ENCODE measurements at places on chromosomes 11 and 22.

DNA sequence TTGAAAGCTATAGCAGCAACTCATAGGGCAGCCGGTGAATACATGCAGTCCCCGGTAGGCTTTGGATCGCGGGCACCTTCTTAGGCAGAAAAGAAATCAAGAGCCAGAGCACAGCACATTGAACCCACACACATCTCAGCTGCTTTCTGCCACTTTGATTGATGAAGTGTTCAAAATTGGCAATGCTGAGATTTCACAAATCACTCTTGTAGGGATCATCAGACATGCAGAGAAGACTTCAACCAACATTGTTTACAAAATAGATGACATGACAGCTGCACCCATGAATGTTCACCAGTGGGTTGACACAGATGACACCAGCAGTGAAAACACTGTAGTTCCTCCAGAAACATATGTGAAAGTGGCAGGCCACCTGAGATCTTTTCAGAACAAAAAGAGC lies 350.2 kb upstream of the ARHGAP42 start:
- no peak for DNase-seq

DNA sequence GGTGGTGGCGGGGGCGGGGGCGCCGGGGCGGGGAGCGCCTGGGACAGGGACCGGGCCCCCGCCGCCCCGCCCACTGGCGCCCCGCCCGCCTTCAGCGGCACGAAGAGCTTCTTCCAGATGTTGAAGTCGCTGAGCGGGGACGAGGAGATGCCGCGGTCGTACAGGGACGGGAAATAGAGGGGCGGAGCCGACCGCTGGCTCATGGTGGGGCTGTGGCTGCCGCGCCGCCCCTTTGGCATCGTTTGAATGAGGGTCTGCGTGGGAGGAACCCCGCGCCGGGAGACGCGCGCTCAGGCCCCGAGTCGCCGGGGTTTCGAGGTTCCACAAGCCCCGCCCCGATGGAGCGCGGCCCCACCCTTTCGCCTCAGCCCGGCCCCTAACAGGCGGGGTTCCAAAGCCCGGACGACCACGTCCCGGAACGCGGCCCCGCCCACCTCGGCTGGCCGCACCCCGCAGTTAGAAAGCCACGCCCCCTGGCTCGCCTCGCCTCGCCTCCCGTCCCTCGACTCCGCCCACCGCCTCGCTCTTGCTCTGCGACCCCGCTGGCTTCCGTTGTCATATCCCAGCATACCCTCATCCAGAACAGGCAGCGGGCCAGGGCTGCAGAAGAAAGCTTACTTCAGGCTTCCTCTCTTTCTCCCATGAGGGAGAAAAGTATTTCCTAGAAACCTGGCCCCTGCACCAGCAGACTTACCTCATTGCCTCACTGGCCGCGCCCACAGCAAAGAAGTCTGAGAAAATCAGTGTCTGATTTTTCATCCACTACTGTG lies at the start of gene C11orf91:
Gene C11orf91 (minus strand): TSS at position 325 of the 770 bp plus-strand sequence. CDS start 86 bp downstream, at position 239.
- peak; percentile 85 for DNase-seq

- DNase-seq = no peak
These were observed 28.2 kb upstream of the MGAT3 start for GRCh38 chr22:39428597-39429071.

DNA sequence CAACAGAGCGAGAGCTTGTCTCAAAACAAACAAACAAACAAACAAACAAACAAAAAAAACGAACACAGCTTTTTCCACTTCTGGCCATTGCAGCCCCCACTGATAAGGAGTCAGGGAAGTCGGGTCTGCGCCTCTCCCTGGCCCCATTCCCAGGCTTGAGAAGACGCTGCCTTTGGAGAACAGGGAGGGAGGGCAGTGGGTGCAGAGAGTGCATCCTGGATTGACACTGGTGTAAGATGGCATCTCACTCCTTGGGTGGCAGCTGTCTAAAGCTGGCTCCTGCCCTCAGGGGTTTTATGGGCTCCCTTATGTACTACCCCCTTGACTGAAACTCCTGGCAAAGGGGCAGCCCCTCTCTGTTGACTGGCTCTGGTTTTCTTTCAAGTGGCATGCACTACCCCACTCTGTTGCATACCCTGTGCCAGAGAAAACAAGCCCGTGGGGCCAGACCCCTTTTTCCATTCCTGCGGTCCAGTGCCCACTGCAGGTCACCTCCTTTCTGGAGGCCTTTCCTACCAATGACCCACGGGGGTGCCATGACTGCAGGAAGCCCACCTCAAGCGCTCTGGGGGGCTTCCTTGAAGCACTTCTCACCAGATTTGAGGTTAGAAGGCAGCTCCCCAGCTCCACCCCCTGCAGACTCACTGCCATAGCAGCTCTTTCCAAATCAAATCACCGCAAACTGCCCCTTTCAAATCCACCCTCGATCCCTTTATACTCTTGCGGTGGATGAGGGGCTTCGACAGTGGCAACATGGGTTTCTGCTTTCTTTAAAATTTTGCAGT lies 12.7 kb downstream of the DRAP1 start:
- no peak for DNase-seq

GRCh38 chr11:73913472-73913871 lies 36.7 kb downstream of the PAAF1 start:
- no peak for DNase-seq

- DNase-seq = no peak
These were observed 38.9 kb upstream of the TH start for GRCh38 chr11:2210366-2211112.

DNA sequence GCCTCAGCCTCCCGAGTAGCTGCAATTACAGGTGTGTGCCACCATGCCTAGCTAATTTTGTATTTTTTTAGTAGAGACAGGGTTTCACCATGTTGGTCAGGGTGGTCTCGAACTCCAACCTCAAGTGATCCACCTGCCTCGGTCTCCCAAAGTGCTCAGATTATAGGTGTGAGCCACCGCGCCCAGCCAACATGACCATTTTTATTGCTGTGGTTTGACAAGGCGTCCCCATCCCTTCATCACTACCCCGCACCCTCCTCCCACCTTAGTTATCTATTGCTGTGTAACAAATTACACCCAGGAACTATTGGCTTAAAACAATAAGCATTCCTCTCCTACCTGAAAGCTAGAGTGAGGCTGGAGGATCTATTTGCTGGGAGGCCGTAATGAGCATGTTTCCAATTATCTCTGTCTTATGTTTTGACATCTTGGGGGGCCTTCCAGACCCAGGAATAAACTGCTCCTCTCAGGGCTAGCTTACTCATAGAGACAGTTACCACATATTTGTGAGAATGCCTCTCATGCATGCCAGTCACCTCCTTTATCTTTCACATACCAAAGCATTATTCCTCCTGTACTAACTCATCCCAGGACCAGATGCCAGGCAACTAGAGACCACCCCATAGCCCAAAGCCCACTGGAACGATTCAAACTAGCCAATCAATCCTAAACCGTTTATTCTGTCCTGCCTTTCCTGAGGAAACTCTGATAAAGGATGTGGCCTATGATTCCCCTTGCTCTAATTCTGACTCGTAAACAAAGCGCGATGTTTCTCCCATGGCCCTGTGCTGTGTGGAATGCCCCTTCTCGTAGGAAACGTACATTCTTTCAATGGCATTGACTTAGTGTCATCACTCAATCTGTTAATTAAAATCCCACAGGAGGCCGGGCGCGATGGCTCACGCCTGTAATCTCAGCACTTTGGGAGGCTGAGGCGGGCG lies 19.4 kb downstream of the SNU13 start:
- DNase-seq = no peak

DNA sequence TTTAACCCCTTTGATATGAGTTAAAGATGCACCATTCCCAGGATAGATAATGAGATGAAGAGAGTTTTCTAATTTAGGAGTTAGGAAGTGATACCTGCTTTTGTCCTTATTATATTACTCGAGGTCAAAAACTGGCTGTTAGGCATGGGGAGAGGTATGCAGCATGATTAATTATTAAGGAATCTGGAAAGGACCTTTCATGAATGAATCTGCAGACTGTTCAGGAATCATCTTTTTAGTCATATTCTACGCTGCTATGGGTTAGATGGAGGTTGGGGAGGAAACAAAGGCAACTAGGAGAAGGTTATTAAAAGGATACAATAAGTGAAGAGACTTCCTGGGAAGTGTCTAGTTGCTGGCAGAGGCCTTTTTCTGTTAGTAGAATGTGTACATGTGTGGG lies 492.4 kb upstream of the CCDC90B start:
- no peak for DNase-seq

DNA sequence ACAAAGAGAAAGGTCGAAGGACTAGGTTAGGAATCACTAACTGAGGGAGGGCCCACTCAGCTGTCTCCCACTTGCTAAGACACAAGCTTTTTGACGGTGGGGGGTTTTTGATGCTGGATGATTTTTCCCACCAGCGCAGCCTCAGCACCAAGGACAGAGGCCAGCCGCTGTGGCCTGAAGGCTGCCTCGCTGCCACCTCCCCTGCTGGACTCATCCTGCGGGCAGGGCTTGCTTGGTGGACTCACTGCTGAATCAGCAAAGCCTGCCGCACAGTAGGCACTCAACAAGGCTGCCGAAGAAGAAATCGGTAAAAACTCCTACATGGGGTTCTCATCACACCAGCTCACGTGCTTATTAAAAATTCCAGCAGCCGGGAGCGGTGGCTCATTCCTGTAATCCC lies 2.6 kb downstream of the ALG12 start:
- no peak for DNase-seq

- no peak for DNase-seq
These were observed 159.3 kb upstream of the B3GAT1 start for GRCh38 chr11:134571301-134571700.
